ENCODE measurements at places on chromosomes 4 and X.

DNA sequence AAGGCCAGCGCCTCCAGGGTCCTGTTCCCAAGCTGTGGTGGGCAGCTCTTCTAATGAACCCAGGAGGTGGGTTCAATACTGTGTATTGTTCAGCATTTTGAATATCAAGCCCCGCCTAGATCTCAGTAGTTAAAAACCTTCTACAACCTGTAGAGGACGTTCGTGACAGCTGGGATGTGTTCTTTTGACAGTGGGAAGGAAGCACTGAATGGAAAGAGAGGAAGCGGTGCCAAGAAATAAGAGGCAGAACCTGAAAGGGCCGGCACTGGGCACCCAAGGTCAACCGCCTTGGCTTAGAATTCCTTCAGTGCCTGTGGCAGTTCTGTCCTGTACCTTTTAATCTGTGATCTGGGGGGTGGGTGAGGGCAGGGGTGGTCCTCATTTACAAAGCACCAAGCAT is 73.1 kb downstream of the CC2D2A start:
- DNase-seq, result no peak

- DNase-seq, result no peak
Observed at GRCh38 chr4:80199947-80200346, 2.6 kb downstream of the PRDM8 start.

GRCh38 chr4:25810461-25811373 is 52.1 kb downstream of the SEL1L3 start:
- no peak for DNase-seq

- no peak for DNase-seq
Observed at GRCh38 chr4:42646999-42647541, 9.8 kb downstream of the ATP8A1 start.

DNA sequence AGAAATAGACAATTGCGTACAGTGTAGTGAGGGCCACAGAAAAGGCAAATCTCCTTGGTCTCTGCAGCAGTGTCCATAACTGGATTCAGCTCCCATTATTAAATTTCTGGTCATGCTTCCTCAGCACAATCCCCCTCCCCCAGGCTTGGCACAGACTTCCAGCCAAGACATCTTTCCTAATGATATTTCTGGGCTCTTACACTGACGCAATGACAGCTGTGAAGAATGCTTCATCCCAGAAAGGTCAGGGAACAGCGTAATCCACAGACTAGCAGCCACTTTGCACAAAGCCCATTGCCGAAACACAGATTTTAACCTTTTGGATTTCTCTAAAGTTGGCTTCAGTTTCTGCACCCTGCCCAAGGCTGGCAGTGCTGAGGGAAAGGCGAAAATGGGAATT is 597.6 kb upstream of the CPEB2 start:
- no peak for DNase-seq

GRCh38 chr4:26300314-26301307 is 20.2 kb upstream of the RBPJ start:
- DNase-seq, result no peak

DNA sequence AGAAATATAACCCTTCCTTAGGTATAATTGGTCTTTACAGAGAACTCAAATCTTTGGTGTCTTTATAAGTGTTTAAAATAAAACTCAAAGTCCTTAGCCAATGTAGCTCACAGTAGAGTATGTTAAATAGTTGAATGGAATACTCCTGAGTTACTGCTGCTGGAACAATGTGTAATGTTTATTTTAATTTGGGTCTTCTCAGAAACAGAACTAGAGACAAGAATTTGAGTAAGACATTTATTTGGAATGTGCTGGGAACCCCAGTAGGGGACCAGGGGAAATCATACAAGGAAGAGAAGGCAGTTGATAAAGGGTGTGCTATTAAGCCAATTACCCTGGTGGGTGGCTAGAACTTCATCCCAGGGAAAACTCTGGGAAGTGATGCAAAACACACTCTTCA is 240.4 kb upstream of the LDB2 start:
- DNase-seq, result no peak

DNA sequence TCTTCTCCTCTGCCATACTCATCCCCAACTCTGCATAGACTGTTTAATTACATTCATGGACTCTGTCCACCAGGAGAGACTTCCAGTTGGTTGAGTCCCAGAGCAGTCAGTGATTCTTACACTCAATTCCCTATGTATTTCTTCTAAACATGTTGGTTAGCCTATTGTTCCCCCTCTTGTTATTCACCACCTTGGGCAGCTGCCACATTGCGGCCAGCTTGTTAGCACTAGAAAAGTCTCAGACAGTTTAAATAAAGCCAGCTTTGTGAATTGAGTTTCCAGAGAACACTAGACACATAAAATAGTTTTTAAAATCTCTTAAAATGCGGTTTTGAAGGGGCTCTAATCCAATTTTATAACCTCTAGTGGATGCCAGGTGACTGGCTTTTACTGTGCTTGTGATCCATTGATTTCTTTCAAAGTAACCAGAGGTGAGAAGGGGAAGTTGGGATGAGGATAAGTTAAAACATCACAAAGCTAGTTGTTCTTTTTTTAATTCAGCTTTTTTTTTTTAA is 827.7 kb downstream of the FSTL5 start:
- DNase-seq, result no peak

DNA sequence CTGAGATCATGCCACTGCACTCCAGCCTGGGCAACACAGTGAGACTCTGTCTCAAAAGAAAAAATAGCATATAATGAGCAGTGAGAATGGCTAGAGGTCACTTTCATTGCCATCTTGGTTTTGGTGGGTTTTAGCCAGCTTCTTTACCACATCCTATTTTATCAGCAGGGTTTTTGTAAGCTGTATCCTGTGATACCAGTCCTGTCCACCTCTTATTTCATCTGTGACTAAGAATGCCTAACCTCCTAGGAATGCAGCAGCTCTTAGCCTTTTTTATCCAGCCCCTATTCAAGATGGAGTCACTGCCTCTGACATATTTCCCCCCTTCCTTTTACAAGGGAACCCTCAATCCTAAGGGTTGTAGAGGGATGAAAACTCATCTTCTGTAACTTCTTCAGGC is 26.1 kb upstream of the IGFBP7 start:
- no peak for DNase-seq

GRCh38 chr4:113008716-113009115 is 40.7 kb upstream of the ANK2 start:
- no peak for DNase-seq

GRCh38 chr4:139753686-139754085 is 88.1 kb downstream of the MGST2 start:
- no peak for DNase-seq

- no peak for DNase-seq
Observed at GRCh38 chr4:140876615-140877364, 120.6 kb upstream of the TBC1D9 start.

DNA sequence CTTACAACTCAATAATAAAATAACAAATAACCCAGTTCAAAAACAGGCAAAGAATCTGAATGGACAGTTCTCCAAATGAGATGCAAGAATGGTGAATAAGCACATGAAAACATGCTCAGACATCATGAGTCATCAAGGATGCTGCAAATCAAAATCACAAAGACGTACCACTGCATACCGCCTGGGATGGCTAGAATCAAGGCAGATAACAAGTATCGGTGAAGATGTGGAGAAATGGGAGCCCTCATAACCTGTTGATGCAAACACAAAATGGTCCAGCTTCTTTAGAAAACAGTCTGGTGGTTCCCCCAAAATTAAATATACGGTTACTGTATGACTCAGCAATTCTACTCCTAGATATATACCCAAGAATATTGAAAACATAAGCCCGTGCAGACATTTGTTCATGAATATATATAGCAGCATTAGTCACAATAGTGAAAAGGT is 32.5 kb downstream of the AKAP4 start:
- DNase-seq, result no peak

GRCh38 chr4:1043162-1043561 is 31.7 kb downstream of the FGFRL1 start:
- no peak for DNase-seq

DNA sequence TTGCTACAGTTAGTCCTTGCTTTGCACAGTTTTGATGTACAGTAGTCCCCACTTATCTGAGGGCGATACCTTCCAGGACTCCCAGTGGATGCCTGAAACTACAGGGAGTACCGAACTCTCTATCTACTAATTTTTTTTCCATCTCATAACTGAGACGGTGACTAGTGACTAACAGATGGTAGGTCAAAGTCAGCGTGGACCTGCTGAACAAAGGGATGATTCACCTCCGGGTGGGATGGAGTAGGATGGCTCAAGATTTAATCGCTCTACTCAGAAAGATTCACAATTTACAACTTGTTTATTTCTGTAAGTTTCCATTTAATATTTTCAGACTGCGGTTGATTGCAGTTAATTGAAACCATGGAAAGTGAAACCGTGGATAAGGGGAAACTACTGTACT is 655.8 kb downstream of the ZNF674 start:
- DNase-seq, result no peak

DNA sequence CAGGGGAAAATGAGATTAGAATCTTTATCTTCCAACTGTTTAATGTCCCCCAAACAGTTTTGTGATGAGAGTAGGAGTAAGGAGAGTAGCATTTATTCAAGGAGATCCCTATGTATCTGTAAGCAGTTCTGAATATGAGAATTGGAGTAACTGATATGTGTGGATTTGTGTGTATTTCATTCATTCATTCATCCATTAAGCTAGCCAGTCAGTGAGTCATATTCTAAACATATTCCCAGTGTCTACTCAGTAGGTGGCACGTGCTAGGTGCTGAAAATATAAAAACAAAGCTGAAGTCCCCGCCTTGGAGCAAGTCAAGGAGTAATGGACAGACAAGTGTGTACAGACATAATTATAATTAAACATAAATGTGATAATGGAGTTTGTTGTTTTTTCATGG is 12.4 kb upstream of the STX18 start:
- DNase-seq, result no peak

DNA sequence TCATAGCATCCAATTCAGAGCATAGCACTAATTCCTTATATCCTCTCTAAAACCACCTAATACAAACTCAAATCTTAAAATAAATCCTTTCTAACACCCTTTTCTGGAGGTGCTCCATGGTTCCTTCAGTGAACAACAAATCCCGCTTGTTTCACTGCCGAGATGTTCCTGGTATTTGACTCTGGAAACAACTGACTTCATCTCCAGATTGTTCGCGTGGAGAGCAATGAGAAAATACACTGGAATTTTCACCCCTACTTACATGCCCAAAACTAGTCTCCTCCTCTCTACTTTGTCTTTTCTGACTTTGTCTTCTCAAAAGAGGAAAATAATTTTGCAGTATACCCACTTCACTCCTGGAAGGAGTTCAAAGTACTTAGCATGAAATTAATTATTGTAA is 129.0 kb downstream of the PLS3 start:
- no peak for DNase-seq

DNA sequence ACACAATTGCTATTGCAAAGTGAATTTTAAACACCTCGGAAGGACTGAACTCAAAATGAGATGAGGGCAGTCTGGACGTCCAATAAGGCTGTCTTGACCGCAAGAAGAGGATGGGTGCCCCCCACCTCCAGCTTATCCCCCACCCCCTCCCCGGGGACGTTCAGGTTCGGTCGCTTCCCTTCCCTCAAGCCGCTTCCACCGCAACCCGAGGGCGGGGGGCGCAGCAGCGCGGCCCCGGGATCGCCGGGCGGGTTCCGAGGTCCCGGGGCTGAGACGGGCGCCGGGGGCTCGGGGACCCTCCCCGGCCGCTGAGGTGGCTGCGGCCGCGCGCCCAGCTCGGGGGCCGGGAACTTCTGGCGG is 480 bp downstream of the USP46 start:
- DNase-seq, result no peak

DNA sequence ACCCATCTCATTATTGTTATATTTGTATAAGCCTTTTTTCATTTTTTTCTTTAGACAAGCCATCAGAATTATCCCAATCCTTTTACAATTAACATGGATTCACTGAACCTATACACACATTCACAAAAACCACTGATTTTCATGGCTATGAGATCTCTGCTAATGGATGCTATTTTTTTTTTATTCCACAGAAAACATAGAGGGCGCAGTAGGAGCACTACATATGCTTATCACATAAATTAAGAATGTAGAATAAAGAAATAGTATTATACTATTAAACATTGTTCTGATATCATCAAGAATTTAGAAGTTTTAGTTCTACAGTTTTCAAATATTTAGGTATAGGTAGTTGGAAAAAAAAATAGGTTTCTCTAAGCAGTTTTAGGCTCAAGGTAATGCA is 1477.4 kb downstream of the ARAP2 start:
- DNase-seq, result no peak

- no peak for DNase-seq
Observed at GRCh38 chrX:23394421-23394820, 59.8 kb downstream of the PTCHD1 start.

DNA sequence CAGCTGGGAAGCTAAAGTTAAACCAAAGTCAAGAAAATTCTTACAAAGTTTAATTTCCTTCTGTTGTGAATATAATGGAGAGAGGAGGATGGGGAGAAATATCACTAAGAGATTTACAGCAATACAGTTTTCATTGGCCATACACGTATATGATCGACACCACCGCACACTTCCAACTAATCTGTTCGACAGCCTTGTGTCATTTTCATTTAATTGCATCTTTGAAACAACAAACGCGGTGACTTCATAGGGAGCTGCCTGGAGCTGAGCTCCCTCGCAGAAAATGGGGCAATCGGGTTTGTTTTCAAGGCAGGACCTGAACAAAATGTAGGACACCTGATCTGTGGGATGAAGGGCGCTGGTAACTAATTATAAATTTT is 1.3 kb downstream of the PTPN13 start:
- no peak for DNase-seq

- no peak for DNase-seq
Observed at GRCh38 chr4:46648088-46648744, 258.3 kb upstream of the GABRA2 start.

DNA sequence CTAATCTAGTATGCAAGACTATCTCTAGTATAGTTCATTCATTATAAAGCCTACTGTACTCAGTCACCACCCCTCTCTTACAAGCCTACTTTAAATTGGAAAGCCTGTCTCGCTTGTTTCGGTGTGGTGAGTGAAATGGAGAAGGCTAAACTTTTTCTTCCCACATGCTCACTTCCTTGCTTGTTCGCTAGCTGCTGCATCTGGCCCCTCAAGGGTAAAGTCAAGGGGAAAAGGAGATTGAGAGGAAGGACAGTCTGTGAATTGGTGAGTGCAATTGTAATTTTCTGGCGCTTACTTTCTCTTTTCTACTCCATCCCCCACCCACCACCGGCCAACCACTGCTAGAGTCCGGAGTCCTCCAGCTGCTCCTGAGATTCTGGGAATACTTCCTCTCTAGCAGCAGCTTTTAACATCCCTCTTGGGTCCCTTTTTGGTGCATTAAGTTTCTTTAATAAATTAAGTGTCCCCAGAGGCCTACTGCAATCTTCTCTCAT is 12.1 kb upstream of the ARAP2 start:
- DNase-seq, result no peak

Measured in stimulated activated CD4-positive, alpha-beta T cell treated with anti-CD3 and anti-CD28 coated beads, Interleukin-1b, Interleukin-23, amount 100 ng/mL, for 24 hours (primary cell).